ENCODE measurements at places on chromosomes 3 and 15.

- DNase-seq: no peak
Measured at GRCh38 chr3:41742121-41742520, 219.8 kb downstream of the ULK4 start.

DNA sequence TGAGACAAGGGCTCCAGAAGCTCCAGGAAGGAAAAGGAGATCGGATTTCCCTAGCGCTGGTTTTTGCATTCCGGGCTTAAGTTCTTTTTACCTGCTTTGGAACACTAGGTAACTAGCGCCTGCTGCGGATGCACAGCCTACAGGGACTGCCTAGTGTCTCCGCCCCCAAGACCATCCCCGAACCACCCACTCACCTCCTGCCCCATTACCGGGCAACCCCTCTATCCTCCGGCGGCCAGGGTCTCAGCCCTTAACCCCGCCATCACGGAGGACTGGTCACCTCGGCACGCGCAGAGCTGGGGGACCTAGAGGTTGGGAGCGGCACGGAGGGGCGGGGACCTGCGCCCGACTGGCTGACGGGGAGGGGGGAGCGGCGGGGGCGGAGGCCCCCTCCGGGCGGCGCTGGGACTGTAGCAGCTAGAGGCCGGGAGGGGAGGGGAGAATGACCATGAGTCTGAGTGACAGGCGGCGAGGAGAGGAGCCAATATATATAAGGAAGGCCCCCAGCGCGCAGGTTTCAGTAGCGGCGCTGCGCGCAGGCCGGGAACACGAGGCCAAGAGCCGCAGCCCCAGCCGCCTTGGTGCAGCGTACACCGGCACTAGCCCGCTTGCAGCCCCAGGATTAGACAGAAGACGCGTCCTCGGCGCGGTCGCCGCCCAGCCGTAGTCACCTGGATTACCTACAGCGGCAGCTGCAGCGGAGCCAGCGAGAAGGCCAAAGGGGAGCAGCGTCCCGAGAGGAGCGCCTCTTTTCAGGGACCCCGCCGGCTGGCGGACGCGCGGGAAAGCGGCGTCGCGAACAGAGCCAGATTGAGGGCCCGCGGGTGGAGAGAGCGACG is at the start of gene DLL4:
Gene DLL4 (plus strand): TSS at position 520 of the 839 bp plus-strand sequence. CDS start 329 bp downstream, outside the sequence.
- no peak for DNase-seq

- DNase-seq: peak; percentile 30
Measured at GRCh38 chr3:49998326-49998725, 58.4 kb downstream of the RBM6 start.

DNA sequence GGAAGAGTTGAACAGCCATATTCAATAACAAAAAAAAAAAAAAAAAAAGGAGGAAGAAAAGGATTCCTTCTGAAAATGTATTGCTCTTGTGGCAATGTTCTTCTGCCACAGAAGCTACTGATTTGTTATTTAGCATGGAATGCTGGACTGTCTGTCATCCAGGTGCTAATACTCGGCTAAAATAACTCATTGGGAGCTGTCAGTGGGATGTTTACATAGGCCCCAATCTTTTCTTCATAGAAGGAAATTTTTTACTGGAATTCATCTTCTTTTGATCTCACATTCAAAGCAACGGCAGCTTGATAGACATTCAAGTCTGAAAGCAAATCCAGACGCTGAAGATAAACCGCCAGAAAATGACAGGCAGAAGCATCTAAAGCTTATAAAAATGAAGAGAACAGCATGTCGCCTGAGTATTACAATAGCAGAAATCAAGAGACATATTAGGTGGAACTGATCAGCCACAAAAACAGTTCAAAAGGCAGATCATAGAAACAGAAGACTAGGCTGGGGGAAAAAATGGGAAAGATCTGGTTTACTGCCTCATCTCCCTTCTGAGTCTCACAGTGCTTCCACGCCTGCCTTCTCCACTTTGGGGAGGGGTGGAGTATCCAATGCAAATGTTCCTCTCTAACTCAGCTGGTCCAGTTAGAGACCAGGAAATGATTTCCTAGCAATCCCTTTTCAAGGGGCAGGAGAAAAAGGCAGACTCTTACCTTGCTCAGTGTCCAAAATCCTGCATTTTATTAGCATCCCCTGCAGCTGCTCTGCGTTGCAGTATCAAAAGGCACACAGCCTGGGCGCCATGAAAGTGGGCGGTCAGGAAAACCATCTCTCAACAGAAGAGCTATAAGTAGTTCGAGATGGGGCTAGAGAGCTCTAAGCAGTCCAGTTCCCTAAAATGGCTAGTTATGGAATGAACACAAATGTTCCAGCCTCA is 451.9 kb downstream of the FOXP1 start:
- DNase-seq: no peak

DNA sequence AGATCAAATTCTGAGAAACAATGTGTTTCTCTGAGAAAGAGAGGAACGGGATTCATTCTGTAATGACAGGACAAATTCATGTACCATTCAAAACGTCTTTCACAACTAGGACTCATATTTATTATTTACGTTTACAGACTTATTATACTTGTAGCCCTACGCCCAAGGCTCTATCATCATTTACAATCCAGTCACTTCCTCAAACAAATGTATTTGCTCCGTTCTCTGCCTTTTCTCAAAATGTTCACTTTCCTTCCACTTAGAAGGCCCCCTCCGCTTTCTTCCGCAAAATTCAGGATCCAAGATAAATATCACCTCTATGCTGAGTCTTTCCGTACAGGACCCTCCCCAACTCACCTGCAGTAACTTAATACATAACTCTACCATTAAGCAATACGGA is 745 bp downstream of the RSL24D1 start:
- DNase-seq: no peak

DNA sequence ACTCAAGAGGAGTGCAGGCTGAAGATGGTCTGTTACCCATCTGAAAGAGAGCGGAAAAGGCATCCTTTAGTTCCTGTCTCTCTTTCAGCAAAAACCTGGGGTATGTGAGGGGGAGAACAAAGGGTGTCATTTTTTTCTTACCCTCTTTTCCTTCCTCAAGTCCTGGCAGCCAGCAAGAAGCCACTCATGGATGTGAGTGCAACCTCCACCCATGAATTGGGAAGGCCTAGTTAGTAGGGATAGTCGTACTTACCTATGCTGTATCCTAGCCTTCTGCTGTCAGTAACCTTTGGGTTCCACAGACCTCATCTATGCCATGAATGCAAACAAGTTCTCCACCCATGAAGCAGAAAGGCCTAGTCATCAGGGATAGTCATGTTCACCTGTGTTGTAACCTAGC is 472.8 kb downstream of the ZIC1 start:
- DNase-seq: no peak

DNA sequence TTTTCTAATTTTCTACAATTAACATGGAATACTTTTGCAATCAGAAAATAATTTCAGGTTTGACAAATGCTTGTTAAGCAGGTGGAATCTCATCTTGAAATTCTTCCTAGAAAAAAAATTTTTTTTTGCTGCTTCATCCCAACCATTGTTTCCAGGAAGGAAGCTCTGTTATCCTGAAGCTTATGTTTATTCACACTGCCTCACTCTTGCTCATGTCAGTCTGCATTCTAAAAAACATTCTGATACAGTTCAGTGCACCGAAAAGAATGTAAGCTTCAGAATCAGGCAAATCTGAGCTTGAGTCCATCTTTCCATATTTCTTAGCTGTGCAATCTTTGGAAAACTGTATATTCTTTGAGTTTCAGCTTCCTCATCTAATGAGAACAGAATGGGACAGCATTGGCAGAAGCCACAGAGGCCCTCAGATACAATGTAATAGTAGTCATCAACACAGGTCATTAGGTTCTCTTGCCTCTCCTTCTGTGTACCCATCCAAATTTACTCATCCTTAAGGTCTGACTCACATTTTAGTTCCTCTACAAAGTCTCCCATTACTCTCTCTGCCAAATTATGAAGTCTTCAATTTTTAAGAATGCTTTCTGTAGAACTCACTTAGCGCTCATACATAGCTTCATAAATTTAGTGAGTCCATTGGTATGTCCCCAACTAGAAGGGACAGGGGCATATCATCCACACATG is 881.8 kb upstream of the NR2F2 start:
- DNase-seq: peak; percentile 22

DNA sequence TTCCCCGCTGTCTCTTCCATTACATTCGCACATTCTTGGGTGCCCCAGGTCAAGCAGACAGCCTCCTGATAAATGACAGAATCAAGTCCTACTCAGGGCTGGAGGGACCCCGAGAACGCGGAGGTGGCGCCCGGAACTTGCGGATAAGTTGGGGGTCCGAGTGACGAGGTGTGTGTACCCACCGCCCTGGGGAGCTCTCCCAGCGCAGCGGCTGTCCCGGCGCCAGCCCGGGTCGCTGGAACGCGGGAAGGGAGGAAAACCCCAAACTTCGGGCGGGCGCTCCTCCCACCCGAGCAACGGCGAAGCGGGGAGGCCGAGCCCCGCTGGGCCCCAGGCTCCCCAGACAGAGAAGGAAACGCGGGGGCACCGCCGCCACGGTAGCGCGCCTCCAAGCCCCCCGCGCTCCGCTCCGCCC is 550 bp downstream of the CLN6 start:
- no peak for DNase-seq

DNA sequence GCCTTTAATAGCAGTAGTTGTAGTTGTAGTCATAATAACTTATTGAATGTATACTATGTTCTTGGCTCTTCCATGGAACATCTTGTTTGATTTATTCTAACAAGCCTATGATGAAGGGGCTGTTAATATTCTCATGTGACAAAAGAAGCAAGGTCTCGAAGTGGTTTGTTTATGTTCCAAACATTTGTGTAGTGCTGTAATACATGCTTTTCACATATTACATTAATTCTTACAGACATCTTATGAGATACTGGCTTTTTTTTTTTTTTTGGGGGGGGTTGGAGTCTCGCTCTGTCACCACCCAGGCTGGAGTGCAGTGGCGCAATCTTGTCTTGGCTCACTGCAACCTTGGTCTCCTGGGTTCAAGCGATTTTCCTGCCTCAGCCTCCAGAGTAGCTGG is 252.3 kb downstream of the PTPRG start:
- peak; percentile 72 for DNase-seq

DNA sequence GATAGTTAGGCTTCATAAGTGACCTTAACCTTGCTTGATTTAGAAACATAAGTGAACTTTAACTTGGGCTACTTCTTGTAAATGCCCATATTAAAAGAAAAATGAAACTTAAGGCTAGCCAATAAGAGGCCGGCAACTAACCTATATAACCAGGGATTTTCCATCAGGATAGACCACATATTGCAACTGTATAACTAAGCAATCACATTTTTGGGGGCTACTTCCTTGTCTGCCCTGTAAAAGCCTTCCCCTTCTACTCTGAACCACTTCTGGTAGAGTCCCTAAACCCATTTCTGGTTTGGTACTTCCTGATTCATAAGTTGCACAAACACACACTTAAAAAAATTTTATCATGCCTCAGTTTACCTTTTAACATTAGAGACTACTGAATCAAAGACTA is 150.9 kb upstream of the UBE2E2 start:
- DNase-seq: no peak

DNA sequence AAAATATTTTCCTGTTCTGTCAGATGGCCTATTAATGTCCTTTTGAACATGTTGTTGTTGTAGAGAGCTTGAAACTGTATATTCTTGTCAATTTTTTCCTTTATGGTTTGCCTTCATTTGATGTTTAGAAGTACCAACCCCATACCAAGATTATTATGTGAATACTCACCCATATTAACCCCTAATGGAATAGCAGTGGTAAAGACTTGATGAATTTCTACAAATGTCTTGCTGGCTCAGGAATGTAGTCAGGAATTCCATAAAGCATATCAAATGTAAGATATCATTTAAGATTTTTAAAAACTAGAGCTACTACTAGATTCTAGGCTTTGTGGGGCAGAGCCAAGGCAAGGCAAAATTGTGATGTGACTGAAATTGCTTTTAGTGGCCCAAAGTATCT is 30.0 kb downstream of the MYO5A start:
- DNase-seq: peak; percentile 70

DNA sequence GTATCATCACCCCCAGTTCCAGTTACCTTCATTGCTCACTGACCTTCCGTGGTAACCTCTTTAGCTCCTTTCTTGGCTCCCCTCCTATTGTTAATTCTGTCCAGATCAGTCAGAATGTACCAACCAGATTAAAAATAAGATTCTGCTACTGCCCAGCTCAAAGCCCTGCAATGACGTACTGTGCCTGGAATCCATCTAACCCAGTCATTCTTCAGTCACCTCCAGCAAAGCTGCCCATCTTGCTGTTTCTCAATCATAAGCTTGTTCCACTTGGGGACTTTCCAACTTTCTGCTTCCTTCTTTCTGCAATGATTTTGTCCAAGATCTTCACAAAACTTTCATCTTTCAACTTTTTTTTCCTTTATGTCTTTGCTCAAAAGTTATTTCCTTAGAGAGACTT is 512.0 kb upstream of the ZNF385D start:
- peak; percentile 61 for DNase-seq

DNA sequence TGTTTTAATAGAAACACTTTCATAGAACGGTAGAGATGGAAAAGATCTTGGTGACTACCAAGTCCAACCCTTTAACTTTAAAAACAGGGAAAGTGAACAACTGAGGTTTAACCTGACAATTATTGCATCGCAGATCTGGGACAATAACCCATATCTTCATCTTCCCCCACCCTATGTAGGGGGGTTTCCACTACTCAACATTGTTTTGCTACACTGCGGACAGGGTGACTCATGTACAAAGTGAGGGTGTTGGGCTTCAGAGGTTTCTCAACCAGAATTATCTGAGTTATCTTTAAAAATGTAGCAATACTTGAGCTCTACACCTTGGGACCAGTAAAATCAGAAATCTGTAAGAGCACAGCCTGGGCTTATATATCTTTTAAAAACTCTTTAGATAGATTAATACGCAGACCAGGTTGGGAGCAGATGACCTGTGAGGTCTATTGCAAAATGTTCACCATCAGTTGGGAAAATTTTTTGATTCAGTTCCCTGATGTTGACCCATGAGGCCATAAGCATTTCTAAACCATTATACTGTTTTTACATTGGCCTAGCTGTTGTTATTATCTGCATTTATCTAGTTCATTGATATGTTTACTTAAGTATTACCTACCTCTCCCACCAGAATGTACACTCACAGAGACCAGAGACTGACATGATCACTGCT is 103.6 kb upstream of the ICE2 start:
- DNase-seq: no peak

DNA sequence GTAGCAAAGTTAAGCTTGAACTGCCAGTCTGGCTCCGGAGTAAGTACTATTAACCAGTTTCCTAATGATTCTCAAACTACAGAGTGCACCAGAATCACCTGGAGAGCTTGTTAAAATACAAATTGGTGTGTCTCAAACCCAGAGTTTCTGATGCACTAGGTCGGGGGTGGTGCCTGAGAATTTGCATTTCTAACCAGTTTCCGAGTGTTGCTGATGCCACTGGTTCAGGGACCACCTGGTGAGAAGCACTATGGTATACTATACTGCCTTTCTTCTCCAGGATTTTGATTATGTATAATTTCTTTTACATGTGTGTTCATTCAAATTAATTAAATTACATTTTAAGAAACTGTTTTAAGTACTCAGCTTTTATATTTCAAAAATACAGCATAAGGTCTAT is 48.8 kb upstream of the PLSCR5 start:
- no peak for DNase-seq

GRCh38 chr15:43932907-43933306 is 106.1 kb downstream of the WDR76 start:
- DNase-seq: no peak

DNA sequence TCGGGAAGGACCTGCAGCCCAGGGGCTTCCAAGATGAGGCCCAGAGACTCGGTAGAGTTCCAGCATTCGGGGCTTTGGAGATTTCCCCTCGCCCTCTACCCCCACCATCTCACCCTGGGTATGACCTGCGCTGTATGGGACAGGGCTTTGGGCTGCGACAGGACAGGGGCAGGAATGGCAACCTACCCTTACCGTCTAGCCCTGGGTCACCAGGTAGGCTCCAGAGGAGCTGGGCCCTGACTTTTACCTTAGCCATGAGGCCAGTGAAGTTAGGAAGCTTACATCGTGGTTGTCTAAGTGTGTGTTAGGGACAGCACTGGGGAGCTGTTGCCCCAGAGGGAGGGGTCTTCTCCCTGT is 683 bp downstream of the PPM1M start:
- DNase-seq: no peak

Data from fibroblast of skin of scalp (primary cell).